Cardiac muscle cell (in vitro differentiated cells and primary cell): ENCODE measurements at places on chromosomes 11 and 22. TPM values are rescaled to one million over a fixed set of nuclear protein-coding genes. Genes with fewer than 3 reads are reported as not detected.

Gene ACRV1
- total RNA-seq: not detected in 2 replicates

Gene APOA5
- not detected in 2 replicates for total RNA-seq

- no peak overlapping the region for H3K27ac ChIP-seq
- DNase-seq: peak; percentile 76
- H3K4me3 ChIP-seq: no peak overlapping the region
- H3K27me3 ChIP-seq: peaks cover 10% of the 10 kb centered on the region
- H3K4me1 ChIP-seq: no peaks in the 10 kb centered on the region
These were observed 12.9 kb upstream of the WT1 start for GRCh38 chr11:32448232-32448631.

Gene ZNF280A
- total RNA-seq: not detected in 2 replicates

Gene OSM
- not detected in 2 replicates for total RNA-seq

GRCh38 chr11:113242767-113243397 is 71.5 kb upstream of the TTC12 start:
- peaks cover 4% of the 10 kb centered on the region for H3K4me1 ChIP-seq
- no peak overlapping the region for H3K4me3 ChIP-seq
- H3K36me3 ChIP-seq: peaks cover 6% of the 10 kb centered on the region
- peak; percentile 81 for DNase-seq

- DNase-seq: no peak
- H3K36me3 ChIP-seq: peaks cover 78% of the 10 kb centered on the region
- no peaks in the 10 kb centered on the region for H3K27me3 ChIP-seq
- no peak overlapping the region for H3K27ac ChIP-seq
- no peak overlapping the region for H3K4me3 ChIP-seq
These were observed 37.9 kb downstream of the SREBF2 start for GRCh38 chr22:41870786-41871185.
